ENCODE measurements at places on chromosomes 1 and 21.

DNA sequence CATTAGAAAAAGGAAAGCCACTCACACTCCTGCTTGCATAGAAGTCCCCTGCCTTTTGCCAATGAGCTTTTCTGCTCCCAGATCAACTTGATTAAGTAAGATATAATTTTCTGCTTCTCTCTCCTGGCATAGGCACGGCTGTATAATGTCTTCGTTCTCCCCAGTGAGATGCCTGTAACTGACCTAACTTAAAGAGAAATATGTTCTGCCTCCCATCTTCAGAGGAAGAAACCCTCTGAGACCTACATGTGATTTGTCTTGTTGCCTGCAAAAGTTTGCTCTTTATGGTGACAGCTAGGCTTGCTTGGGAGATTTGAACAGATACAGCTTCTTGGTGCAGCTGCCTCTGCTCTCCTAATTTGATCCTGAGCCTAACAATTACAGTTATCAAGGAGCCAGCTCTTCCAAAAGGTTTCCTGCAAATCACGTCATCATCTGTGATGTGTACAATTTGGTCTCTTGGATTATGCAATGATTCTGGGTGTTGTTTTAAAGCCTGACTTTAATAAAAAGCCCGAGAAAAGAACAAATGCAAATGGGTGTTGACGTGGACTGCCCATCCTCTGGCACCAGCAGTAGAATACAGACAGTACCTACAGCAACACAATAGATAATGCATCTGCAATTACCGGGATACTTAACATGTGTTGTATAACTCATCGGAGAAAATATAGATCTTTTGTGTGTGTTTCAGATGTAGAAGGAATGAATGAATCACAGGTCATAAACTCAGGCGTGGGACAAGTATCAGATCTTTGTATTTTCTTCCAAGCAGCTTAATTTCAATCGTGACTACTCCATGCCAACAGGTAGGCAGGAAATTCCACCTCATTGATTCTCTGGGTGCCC lies 76.2 kb upstream of the KAZN start:
- no peak for DNase-seq

- DNase-seq = no peak
These were observed 345 bp downstream of the FTCD start for GRCh38 chr21:46154955-46155513.

DNA sequence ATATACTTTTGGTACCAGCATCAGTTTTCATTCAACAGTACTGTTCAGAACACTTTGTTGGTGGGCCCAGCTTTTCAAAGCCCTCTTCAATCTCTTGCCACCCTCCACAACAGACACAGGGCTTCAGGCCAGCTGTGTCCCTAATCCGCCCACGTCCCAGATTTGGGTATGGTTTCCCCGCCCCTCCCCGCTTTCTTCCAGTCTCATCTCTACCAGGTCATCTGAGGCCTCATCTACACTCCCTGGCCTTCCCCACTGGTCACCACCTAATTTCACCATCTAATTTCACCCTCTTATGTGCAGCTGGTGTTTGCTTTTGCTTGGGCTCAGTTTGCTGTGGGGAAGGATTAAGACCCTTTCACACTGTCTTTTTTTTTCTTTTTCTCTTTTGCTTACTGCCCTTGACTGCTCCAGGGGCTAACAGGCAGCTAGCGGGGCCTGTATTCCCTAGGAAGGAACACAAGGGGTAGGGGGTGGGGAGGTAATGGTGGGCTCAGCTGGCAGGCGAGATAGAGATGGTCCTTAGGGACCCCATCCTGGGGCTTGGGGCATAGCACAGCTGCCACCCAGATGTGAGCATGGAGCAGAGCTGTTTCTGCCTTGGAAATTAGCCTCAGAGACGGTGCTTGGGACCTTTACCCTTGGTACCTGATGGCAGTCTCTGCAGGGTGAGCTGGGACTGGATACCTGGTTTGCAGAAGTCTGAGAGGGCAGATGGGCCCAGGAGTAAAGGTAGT lies 3.8 kb upstream of the EPB41 start:
- DNase-seq = no peak

DNA sequence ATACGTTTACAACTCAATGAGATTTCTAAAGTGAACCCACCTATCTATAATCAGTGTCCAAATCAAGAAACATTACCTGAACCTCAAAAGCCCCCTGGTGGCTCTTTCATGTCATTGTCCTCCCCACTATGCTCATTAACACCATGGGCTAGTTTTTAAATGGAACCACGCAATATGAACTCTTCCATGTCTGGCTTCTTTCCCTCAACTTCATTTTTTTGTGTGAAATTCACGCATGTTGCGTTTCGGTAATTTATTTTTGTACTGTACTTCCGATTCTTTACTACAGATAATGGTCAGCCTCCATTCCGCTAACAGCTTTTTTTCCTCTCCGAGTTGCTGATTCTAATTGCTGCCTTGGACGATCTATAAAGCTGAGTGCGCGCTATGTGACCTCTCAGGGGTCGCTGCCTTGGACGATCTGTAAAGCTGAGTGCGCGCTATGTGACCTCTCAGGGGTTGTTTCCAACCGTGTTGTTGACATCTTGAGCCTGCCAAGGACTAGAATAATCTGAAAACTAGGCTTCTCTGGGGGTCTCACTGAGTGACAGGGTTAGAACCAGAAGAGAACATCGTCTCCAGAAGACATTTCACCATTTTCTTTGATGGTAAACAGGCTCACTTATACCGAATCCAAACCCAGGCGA lies 1.1 kb upstream of the CACYBP start:
- peak; percentile 56 for DNase-seq

GRCh38 chr1:236746785-236747184 lies 48.3 kb upstream of the MTR start:
- DNase-seq = no peak

DNA sequence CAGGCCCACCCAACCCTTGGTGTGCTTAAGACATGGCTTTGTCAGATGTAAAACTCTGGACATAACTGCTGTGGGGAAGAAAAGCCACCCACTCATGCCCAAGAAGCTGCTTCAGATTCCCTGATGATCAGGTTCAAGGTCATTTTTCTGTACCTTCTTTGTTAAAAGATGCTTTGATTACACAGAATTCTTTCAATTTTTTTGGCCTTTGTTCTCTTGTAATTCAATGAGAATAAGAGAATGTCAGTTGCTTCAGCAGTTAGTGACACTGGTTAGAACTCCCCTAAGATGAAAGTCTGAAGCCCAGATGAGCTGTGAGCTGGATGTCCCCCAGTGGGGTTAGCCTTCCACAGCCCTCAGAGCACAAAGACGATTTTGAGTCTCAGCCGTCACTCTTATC lies 152.7 kb downstream of the CHRM3 start:
- DNase-seq = no peak

- no peak for DNase-seq
These were observed 94.4 kb downstream of the SLC35F3 start for GRCh38 chr1:233998891-233999290.

DNA sequence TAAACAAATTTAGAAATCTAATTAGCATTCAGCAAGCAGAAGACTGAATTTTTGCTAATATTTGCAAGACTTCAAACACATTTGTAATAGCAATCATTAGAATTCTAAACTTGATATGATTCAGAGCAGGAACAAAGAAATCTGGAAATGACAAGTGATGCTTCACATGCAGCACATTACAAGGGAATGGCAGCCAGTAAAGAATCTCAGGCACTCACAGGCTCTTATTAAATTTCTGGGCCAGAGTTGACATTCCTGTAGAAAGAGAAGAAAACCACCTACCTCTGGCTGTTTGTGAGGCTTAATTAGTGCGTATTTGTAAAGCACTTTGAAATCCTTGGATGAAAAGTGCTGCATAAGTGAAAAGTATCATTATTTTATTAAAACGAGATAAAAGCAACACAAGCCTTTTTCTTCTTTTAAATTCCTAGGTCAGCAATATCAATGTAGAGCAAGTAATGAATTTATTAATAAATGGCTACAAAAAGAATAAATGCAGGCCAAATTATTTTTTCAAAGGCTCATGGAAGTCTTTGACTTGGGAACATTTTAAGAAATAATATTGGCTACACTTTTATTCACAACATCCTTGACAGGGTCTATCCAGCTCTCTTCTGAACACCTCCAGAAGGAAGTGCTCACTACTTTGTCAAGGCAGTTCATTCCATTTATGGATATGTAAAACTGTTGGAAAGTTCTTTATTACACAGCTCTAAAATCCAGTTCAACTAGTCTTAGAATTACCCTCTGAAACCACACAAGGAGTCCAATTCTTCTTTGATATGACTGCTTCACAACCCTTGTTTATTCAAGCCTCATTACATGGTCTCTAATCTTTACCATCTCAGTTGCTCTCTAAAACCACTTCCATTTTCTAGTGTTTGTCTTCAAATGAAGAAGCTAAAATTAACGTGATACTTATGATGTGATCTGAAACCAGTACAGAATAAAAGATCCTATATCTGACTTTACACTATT lies 32.1 kb upstream of the SCYL3 start:
- DNase-seq = no peak

DNA sequence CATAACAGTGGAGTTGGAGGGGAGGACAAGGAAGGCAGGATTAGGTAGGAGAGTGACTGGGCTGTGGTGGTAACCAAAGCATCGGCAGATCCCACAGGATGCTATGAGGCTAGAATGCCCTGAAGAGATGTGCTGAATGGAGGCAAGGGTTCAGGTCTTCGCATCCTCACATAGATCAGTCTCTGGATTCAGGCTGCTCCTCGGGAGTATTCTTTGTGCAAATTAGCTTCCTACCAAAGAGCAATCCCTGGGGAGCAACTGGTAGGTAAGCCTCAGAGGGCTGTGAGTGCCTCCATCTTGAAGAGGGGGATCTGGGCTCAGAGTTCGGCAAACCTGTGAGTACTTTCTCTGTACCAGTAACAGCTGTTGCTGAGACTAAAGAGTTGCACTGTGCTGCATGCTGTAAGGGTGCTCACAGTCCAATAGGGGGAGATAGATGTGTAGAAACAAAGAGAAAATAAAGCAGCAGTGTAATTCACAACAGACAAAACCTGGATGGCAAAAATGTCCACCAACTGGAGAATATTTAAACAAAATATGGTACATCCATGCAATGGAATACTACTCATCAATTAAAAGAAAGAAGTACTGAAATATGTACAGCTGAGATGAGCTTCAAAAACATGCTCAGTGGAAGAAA lies 322.4 kb upstream of the DEPDC1 start:
- no peak for DNase-seq

DNA sequence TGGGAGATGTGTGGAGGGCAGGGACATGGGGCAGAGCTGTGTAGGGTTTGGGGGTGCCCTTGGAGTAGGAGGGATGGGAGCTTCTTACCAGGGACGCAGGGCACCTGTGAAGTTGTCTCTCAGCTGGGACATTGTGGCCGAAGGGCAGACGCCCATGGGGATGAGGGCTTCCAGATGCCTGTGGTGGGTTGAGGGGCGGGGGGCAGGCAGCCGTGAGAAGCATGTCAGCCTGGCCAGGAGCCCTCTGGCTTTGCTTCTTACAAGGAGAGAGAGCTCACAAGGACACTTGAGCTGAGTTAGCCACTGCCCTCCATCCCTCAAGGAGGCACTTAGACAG lies 8.5 kb downstream of the A3GALT2 start:
- DNase-seq = no peak

GRCh38 chr1:197674286-197674685 lies 101.0 kb downstream of the DENND1B start:
- DNase-seq = no peak

DNA sequence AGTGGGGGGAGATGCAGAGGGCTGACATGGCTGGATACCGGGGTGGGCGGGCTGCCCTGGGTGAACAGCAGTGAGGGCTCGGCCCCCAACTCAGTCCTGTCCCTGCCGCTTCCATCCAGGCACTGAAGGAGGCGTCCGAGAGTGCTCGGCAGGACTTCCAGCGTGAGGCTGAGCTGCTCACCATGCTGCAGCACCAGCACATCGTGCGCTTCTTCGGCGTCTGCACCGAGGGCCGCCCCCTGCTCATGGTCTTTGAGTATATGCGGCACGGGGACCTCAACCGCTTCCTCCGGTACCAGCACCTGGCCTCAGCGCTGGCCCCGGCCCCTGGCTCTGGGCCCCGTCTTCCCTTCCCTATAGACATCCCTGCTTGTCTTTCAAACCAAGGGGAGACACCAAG lies 15.6 kb downstream of the NTRK1 start:
- DNase-seq = no peak

DNA sequence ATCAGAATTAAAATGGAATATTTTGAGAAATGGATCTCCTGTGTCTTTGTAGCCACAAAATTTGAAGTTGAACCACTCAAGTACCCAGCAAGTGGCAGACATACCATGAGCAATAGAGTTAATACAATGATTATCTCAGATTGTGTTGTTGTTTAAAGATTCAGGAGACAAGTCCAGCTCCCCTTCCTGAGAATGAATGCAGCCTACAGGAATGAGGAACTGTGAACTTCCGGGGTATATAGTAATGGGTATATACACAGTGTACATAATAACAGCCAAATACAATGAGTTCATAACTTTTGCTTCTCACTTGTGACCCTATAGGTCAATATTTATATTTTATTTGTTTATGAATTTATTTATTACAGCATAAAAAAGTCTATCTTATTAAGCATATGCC lies 445.0 kb downstream of the SETD4 start:
- no peak for DNase-seq

- no peak for DNase-seq
These were observed 4.9 kb upstream of the PRDM2 start for GRCh38 chr1:13694886-13695684.

DNA sequence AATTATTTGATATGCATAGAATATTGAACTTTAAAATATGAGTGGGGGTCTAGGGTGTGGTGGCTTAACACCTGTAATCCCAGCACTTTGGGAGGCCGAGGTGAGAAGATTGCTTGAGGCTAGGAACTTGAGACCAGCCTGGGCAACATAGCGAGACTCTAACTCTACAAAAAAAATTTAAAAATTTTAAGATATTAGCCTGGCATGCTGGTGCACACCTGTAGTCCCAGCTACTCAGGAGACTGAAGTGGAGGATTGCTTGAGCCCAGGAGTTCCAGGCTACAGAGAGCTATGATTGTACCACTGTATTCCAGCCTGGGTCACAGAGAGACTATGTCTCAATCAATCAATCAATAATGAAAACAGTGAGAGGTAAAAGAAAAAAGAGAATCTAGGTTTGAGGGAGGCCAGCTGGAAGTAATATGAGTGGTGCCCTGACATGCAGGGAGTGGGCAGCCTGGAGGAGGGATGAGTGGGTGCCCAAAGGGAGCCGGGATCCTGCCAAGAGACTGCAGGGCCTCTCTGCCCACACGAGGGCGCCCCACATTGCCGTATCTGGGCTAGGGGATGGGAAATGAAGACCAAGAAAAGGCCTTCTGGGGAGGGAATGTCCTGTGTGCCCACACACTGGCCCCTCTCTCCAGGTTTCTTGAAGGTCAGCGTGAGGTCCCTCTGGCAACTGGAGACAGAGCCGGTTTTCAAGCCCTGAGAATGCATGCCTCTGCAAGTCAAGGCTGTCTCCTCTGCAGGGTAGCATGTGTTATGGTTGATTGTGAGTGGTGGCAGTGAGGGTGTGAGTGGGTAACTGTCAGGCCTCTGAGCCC lies 93.9 kb upstream of the PPM1J start:
- DNase-seq = peak; percentile 81

- DNase-seq = no peak
These were observed 43.8 kb downstream of the SLC44A3 start for GRCh38 chr1:94863919-94864318.

Data from GM10248 (cell line).